Activated CD8-positive, alpha-beta T cell treated with anti-CD3 and anti-CD28 coated beads, Interleukin-2, amount 10 ng/mL, durations not matched to agents 7 days and 5 days (primary cell): ENCODE measurements at places on chromosomes 2 and 18. TPM values are rescaled to one million over a fixed set of nuclear protein-coding genes. Genes with fewer than 3 reads are reported as not detected.

CDCA7 gene
- total RNA-seq = 119 TPM

DOCK10 gene
- 343 TPM for total RNA-seq

CCDC178 gene
- total RNA-seq = not detected

FAM124B gene
- 0.16 TPM for total RNA-seq

DYNAP gene
- not detected for total RNA-seq

ALPI gene
- not detected for total RNA-seq

KCNS3 gene
- not detected for total RNA-seq

C2orf72 gene
- total RNA-seq = 0.34 TPM

ZBTB7C gene
- total RNA-seq = not detected

MLPH gene
- not detected for total RNA-seq

CNDP1 gene
- total RNA-seq = not detected

TCF23 gene
- not detected for total RNA-seq

RAX gene
- total RNA-seq = not detected

PARD3B gene
- total RNA-seq = 0.76 TPM

INHBB gene
- not detected for total RNA-seq

GALR1 gene
- not detected for total RNA-seq

STON1 gene
- 1.9 TPM for total RNA-seq

ANTXR1 gene
- total RNA-seq = not detected

KCNJ13 gene
- total RNA-seq = not detected

NUP35 gene
- total RNA-seq = 18.8 TPM

DSG4 gene
- not detected for total RNA-seq

NPHP1 gene
- 0.60 TPM for total RNA-seq

SLC1A4 gene
- total RNA-seq = 50.1 TPM

IL18R1 gene
- total RNA-seq = 50.2 TPM
